C1 segment of cervical spinal cord (tissue), 14 donors: ENCODE measurements at places on chromosomes 12 and 14.
A peak's percentile ranks its signal among the peaks of the same experiment; 100 is the strongest.

DNA sequence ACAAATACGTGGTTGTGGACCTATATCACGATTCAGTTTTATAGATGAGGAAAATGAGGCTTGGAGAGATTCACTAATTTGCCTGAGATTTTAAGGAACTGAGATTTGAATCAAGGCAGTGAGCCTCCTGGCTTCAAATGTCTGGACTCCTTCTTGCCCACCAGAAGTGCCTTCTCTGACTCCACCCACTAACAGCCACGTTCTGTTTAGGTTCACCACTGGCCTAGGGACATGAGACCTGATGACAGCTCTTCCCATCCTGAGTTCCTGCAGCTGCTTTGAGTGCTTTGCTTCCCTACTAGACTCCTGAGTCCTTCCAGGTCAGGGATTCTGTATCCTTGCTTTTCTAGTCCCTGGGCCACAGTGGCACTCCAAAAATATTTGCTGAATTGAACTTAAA is 57.1 kb downstream of the PLBD1 start:
- DNase-seq, result no peak

DNA sequence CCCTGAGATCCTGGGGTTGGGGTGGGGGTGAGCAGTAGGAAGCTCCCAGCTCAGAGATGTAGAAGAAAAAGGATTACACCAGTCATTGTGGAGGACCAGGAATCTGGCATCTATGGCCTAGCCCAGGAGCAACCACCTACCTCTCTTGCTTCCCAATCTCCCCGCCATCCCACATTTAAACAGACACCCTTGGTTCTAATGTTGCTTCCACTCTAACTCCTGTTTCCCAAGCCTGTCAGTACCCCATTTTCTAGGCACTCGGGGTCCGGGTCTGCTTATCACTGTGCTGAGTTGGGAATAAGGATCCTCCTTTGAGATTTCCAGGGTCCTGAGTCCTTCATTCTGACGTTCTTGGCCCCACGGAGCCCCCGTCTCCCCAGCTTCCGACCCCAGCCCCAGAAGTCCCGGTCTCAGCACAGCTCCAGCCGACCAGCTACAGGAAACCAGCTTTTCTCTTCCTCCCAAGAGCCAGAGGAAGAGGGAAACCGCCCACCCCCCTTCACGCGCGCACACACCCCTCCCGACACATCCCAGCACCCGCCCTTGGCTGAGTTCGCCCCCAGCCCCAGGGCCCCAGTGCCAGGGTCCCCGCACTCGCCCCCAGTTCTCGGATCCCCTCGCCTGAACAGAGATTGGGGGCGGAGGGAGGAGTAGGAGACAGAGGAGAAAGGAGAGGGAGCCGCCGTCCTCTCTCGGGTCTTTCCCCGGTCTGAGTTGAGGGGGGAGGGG is 1.2 kb downstream of the ITGA5 start:
- no peak for DNase-seq

GRCh38 chr12:54201001-54201794 is 12.4 kb upstream of the SMUG1 start:
- peak; percentile 42 for DNase-seq

GRCh38 chr14:103118663-103119404 is 4.4 kb upstream of the TNFAIP2 start:
- DNase-seq, result no peak

DNA sequence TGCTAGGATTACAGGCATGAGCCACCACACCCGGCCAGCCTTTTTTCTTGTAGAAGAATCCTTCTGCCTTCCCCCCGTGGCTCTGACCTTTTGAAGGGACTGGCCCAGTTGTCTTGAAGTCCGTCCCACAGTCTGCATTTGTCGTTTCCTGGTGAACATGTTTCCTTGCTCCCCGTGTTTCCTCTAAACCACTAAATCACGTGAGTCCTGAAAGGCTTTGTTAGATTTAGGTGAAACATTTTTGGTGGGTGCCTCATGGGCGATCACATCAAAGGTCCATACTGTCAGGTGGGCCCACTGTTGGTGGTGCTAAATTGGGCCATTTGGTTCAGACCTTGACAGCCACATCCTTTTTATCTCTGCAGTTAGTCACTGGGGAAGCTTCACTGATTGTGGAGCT is 26.3 kb downstream of the MLXIP start:
- no peak for DNase-seq

GRCh38 chr12:50355365-50355764 is 41.0 kb downstream of the FAM186A start:
- DNase-seq, result no peak

DNA sequence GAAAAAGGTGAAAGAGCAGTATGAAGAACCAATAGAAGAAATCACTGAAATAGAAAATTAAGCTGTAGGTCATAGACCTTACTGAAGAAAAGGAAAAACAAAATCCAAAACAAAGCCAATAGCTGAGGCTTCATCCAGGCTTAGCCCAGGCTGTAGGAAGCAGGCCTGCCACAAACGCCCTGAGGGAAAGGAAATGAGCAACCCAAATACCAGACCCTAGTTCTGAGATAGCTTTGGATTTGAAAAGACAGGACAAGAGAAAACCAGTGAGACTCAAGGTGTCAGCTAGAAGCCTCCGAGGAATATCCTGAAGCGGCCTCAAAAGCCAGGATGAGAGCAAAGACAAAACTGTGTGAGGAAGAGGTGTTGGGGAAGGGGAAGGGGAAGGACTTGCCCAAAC is 79.2 kb downstream of the FERMT2 start:
- DNase-seq, result no peak

DNA sequence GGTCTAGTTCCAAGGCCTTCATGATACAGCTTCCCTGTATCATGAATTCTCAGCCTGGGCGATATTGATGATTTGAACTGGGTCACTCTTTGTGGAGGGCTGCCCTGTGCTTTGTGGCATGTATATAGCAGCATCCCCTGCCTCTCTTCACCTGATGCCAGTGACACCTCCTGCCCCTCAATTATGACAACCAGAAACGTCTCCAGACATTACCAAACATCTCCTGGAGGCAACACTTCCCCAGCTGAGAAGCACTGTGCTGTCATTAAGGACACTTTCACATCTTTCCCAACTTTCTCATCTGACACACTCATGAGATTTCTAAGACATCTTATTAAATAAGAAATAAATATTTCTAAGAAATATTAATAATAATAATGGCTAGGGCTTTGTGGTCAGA is 315.3 kb downstream of the BCL11B start:
- DNase-seq, result no peak

DNA sequence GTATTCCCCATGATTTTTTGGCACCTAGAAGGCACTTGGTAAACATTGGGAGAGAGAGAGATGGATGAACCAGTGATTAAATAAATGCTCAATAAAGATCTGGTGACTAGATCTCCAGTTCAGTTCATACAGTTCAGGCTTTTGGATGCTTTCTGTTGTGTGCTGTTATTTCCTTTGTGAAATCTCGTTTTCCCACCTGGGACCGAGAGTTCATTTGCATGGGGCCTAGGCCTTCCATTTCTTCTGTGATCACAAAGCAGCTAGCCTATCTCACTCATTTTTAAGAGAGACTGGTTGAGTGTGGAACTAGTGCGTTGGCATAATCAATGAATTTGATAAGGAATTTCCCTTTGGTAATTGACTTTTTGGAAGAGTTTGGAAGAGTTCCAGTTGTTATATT is 104.0 kb downstream of the VRK1 start:
- DNase-seq, result no peak

DNA sequence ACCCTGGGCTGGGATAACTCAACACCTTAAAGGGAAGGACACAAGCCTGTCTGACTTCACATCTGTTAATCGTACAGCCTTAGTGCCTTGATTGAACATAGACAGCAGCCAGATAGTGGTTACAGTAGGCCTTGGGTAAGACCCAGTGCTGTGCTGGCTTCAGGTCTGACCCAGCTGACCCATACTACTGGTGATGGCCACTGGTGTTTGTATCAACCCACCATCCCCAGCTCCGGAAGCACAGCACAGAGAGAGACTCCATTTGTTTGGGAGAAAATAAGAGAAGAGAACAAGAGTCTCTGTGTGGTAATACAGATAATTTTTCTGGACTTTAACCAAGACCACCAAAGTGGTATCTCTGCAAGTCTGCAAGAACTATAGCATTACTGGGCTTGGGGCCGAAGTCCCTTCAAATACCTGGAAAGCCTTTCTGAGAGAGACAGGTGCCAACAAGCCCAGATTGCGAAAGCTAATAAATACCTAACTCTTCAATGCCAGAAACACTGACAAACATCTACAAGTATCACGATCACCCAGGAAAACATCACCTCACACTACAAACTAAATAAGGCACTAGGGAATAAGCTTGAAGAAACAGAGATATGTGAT is 330.1 kb upstream of the GARIN2 start:
- DNase-seq, result no peak

DNA sequence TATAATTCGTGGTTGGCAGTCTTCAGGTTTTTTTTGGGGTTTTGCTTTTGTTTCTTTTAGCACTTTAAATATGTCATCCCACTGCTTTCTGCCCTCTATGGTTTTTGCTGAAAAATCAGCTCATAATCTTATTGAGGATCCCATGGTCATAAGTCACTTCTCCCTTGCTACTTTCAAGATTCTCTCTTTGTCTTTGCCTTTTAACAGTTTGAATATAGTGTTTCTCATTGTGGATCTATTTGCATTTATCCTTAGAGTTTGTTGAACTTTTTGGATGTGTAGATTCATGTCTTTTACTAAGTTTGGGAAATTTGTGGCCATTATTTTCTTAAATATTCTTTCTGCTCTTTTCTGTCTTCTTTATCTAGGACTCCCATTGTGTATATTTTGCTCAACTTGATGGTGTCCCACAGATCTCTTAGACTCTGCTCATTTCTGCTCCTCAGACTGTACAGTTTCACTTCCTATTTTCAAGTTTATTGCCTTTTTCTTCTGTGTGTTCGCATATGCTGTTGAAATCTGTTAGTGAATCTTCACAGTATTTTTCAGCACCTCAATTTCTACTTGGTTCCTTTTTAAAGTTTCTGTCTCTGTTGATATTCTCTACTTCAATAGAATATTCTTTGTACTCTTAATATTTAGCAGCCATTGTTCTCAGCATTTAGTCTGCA is 70.8 kb downstream of the WNK1 start:
- DNase-seq, result no peak

- DNase-seq, result no peak
Measured at GRCh38 chr12:103546959-103547358, 40.1 kb upstream of the STAB2 start.

DNA sequence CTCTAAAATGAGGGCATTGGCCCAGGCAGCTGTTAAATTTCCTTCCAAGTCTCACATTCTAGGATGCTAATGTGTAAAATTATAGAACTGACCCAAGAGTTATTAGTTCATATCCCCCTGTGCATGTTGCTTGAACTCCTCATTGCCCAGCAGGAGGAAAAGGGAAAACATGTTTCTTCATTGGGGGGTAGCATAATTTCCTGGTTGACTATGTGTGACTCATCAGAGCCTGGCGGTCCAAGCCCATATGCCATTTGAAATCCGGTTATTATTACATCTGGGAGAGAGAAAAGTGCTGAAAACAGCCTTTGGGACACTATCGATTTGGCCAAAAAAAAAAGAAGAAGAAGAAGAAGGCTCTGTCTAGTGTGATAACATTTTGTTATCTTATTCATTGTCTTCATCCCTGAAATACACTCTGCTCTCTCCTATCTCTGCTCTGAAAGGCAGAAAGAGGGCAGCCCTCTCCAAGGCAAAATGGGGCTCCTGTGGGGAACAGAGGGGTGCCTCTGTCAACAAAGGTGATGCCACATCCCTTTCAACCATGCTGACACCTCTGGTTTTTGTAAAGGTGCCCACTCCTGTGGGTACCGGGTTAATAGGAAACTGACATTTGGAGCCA is 114.2 kb downstream of the DAD1 start:
- no peak for DNase-seq

GRCh38 chr12:47993491-47993890 is 10.8 kb downstream of the COL2A1 start:
- no peak for DNase-seq

DNA sequence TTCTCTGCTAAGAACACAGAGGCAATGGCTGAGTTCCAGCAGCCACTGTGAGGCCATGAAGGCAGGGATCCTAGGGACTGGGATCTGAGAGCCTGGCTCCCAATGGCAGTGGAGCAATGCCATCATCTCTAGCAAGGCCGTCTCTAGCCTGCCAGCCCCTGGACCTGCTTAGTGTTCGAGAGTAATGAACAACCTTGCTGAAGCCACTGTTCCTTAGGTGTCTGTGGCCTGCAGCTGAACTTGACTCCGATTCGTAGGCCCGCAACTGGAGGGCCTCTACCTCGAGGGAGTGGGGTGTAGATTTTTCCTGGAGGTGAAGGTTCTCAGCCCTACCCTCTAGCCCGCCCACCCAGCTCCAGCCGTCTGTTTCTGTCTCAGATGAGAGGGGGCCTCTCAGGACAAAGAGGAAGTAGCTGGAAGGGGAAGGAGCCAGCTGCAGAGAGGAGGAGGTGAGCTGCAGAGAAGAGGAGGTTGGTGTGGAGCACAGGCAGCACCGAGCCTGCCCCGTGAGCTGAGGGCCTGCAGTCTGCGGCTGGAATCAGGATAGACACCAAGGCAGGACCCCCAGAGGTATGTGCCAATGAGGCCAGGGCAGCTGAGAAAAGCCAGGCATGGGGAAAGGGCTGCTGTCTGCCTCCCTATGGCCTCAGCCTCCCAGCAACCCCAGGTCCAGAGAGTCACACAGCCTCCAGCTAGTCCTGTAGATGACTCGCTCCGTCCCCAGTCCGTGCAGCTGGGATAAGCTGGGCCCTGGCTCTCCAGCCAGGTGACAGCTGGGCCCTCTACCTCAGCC is at the start of gene PLD4:
Gene PLD4 (plus strand): TSS at position 459 of the 793 bp plus-strand sequence. CDS start 2,262 bp downstream, outside the sequence.
- no peak for DNase-seq

DNA sequence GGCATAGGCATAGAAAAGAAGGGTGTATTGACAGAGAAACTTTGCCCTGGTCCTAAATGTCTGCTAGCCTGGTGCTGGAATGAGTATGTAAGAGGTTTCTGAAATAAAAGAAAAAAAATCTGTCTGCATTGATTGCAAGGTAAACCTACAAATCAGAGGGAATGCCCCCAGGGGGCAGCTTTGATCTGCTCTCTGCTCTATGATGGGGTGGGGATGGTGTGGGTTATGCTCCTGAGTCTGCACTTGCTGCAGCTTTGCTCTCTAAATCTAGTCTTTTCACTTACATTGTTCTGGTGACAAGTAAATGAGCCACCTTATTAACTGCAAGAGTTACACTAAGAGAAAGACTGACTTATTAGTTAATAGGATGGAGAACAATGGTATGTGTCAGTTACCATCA is 468.4 kb upstream of the STXBP6 start:
- DNase-seq, result no peak

DNA sequence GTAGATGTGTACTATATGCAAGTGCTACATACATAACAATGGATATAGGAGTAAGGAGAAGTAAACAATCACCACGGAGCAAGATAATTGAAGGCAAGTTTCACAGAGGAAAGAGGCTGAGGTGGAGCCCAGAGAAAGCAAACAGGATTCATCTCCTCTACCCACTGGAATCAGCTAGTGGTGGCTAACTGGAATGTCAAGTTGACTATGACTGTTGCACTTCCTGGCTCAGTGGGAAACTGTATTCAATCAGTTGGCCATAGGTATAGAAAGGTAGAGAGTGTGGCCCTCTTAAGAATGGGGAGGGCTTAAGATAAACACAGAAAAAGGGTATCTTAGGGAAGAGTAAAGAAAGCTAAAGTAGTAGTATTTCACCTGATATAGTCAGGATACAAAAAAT is 62.4 kb downstream of the MAP4K5 start:
- DNase-seq, result no peak

GRCh38 chr14:81231540-81231939 is 10.8 kb upstream of the GTF2A1 start:
- DNase-seq, result no peak

- no peak for DNase-seq
Measured at GRCh38 chr14:72178517-72178916, 246.3 kb downstream of the RGS6 start.

GRCh38 chr14:43172899-43173548 is 1334.1 kb downstream of the FSCB start:
- no peak for DNase-seq

GRCh38 chr12:66900616-66901015 is 221.7 kb upstream of the GRIP1 start:
- no peak for DNase-seq
